Forelimb muscle (tissue), 1 donor: ENCODE measurements at places on chromosomes 7 and 10.

DNA sequence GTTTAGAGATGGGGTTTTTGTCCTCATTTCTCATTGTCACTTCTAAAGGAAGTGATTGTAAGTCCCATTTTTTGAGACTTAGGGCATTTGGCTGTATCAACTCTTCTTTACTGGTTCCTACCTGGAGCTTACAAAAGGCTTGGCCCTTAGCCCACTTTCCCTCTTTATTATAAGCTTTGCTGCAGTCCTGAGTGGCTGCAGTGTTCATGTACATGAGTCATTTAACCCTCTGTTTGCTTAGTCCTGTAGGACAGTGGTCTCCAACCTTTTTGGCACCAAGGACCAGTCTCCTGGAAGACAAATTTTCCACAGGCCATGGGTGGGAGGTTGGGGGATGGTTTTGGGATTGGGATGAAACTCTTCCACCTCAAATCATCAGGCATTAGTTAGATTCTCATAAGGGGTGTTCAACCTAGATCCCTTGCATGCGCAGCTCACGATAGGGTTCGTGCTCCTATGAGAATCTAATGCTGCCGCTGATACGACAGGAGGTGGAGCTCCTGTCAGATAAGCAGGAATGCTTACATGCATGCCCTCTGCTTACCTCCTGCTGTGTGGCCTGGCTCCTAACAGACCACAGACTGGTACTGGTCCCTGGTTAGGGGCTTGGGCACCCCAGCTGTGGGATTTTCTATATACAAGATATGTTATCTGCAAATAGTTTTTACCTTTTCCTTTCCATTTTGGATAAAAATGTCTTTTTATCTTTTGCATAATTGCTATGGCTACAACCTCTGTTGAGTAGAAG is 99.7 kb downstream of the CCSER2 start:
- DNase-seq = no peak

- DNase-seq = no peak
Measured at GRCh38 chr10:69801434-69802315, at the start of gene COL13A1. COL13A1 (plus strand) TSS chr10:69801906; CDS start chr10:69802424, 518 bp downstream.

DNA sequence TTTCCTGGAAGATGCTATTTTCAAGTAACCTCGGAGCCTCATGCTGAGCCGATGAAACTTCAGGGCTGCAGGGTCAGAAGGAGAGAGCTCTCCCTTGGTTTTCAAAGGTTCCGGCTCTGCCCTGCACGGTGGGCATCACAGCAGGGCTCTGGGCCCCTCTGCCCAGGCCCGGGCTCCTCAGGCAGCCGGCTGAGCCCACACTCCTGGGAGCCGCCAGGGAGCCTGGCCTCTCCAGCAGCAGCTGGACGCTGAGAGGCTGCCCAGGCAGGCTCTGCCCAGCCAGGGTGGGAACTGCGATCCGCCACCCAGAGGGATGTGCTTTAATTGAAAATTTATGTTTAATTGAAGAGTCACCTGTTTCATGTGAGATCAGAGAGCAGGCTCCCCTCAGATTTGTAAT is 97.5 kb upstream of the MGMT start:
- no peak for DNase-seq

DNA sequence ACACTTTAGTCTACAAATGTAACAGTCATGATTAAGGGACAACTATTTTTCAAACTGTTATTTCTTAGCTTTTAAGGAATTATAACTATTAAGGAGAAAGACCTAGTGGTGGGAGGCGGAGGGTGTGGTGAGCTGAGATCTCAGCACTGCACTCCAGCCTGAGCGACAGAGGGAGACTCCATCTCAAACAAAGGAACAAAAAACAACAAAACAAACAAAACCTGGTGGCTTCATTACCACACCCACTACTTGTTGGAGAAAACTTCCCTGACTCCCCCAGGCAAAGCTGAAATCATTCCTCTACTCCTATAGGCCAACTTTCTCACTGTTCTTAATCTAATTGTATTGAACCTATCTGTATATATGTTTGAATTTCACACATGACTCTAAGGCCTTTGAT is 3.2 kb downstream of the POLR1F start:
- DNase-seq = no peak

- DNase-seq = no peak
Measured at GRCh38 chr10:70191972-70192305, 21.6 kb upstream of the SAR1A start.
